ENCODE measurements at places on chromosomes 11 and 22. TPM values are rescaled to one million over a fixed set of nuclear protein-coding genes. Genes with fewer than 3 reads are reported as not detected.

C2CD2L gene
- total RNA-seq: 28.5 TPM

DNA sequence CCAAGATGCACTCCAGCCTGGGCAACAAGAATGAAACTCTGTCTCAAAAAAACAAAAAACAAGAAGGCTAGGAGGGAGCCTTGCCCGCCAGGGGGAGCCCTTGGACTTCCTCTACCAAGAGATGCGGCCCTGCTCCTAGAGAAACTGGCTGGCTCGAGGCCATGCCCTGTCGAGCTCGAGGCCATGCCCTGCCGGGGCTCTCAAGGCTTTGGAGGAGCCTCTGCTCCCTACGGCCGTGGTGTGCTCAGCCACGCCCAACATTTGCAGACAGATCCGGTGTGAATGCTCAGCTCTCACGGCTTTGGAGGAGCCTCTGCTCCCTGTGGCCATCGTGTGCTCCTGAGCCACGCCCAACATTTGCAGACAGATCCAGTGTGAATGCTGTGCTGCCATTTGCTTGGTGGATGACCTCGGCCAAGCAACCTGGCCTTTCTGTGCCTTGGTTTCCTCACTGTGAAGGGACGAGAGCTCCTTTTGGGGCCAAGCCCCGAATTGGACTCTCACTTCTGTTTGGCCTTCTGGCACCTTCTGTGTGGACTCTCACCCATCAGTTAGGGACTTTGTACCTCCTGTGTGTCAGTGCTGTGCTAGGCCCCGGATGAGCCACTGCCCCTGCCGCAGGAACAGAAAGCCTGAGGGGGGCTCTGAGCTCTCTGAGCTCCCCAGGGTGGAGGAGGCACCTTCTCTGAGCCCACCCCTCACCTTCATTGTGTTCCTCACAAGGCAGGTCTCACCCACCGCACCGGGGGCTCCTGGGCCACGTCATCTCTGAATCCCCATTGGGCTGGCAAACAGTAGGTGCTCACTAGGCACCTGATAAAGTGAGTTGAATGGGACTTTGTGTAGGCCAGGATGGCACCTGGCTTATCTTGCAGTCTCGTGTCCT is 14.1 kb downstream of the C11orf24 start:
- DNase-seq: peak; percentile 94

DNA sequence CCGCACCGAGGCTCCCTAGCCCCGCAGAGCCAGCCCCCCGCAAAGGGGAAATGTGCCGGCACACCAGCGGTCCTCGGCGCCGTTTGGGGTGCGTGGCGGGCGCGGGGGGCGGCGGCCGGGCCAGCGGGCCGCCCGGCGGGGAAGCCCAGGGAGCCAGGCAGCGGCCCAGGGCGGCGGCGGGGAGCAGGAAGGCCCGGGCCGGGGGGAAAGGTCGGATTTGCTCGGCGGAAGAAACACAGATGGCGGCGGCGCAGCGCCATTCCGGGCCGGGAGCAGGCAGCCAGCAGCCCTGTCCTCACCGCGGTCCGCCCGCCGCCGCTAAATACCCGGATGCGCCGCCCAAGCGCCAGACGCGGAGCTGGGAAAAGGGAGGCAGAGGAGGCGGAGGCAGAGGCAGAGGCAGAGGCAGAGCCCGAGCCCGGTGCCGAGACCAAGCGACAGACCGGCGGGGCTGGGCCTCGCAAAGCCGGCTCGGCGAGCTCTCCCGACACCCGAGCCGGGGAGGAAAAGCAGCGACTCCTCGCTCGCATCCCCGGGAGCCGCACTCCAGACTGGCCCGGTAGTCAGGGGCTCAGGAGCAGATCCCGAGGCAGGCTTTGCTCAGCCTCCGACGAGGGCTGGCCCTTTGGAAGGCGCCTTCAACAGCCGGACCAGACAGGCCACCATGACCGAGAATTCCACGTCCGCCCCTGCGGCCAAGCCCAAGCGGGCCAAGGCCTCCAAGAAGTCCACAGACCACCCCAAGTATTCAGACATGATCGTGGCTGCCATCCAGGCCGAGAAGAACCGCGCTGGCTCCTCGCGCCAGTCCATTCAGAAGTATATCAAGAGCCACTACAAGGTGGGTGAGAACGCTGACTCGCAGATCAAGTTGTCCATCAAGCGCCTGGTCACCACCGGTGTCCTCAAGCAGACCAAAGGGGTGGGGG is 2.6 kb upstream of the GCAT start:
- peak; percentile 82 for DNase-seq

DNA sequence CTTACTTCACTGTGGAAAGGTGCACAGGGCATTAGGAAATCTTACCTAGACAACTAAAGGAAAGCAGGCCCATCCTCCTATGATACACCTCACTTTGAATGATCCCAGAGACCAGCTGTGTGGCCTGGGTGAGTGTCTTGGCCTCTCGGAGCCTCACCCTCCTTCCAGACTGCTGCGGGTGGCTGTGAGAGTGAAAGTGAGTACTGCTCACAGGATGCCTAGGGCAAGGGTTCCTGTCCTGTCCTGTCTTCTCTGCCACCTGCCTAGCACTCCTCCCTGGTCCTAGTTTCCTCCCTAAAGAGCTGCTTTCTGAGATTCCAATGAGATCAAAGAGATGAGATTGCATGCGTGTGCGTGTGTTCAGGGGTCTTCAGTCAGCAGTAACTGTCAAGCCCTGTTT is 19.5 kb upstream of the ADORA2A start:
- no peak for DNase-seq

A4GALT gene
- total RNA-seq: 0.63 TPM
